ENCODE measurements at places on chromosomes 7 and 10.

- DNase-seq = no peak
Observed at GRCh38 chr7:34220506-34221185, 315.3 kb downstream of the BMPER start.

DNA sequence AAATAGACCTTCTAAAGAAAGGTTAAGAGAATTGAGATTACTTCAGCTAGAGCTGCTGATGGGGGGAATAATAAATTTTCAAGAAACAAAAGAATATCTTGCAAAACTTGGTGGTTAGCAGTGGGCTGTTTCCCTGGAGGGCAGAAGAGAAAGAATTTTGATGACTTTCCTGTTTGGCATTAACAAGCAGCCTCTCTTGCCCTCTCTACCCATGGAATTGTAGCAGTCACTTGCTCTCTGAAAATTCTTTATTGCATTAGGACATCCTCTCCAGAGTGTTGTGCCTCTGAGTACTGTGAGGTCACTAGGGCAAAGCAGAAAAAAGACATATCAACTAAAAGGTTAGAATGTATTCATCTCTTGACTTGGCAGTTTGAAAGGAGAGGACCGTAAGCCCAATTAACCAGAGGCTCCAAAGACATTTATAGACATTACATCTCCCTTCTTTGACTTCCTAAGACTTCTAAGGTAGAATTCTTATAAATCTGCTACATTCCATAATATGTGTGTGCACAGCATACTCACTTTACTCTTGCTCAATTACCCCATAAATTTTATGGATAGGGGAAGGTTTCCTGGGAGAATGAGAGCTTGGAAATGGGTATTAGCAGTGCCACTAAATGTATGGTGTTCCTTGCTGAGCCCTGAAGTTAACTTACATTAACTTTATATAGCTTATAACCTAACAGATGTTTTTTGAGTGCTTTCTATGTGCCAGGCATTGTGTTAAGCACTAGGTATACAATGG lies 215.3 kb downstream of the KIF20B start:
- DNase-seq = peak; percentile 18

GRCh38 chr7:135490783-135491182 lies 19.1 kb downstream of the CNOT4 start:
- peak; percentile 52 for DNase-seq

GRCh38 chr7:97025130-97025499 lies 484 bp upstream of the DLX5 start:
- DNase-seq = no peak

- peak; percentile 88 for DNase-seq
Observed at GRCh38 chr10:109883859-109884771, 39.2 kb downstream of the XPNPEP1 start.

GRCh38 chr10:86319676-86320075 lies 46.9 kb downstream of the GRID1 start:
- DNase-seq = no peak

DNA sequence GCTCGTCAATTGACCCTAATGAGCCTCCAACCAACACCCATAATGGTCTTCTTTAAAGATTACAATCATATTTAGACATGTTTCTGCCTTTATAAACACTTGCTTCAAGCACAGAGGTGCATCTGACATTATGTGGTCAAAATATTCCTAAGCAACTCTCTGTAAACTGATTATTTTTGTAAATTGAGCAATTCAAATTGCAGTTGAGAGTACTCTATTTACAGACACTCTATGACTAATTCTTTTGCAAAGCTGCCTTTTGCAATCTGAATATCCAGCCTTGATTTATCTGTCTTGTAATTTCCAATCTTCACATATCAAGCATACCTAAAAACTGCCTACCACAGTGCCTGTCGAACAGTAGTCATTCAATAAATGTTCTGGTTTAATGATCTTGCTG lies 112.0 kb downstream of the PDE1C start:
- peak; percentile 36 for DNase-seq

DNA sequence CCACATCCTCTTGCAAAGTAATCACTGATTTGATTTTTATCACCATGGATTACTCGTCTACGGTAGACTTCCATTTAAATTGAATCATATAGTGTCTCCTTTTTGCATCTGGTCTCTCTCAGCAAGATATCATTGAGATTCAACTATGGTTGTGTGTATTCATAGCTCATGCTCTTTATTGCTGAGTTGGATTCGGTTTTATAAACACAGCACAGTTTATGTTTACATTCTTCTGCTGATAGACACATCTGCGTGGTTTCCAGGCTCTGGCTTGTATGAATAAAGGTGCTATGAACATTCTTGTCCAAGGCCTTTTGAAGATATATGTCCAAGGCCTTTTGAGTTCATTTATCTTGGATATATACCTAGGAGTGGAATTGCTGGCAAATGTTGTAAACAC lies 356.5 kb upstream of the CELF2 start:
- no peak for DNase-seq

GRCh38 chr7:140888087-140888486 lies 36.6 kb downstream of the BRAF start:
- peak; percentile 10 for DNase-seq
